ENCODE measurements at places on chromosomes 16 and 17.

DNA sequence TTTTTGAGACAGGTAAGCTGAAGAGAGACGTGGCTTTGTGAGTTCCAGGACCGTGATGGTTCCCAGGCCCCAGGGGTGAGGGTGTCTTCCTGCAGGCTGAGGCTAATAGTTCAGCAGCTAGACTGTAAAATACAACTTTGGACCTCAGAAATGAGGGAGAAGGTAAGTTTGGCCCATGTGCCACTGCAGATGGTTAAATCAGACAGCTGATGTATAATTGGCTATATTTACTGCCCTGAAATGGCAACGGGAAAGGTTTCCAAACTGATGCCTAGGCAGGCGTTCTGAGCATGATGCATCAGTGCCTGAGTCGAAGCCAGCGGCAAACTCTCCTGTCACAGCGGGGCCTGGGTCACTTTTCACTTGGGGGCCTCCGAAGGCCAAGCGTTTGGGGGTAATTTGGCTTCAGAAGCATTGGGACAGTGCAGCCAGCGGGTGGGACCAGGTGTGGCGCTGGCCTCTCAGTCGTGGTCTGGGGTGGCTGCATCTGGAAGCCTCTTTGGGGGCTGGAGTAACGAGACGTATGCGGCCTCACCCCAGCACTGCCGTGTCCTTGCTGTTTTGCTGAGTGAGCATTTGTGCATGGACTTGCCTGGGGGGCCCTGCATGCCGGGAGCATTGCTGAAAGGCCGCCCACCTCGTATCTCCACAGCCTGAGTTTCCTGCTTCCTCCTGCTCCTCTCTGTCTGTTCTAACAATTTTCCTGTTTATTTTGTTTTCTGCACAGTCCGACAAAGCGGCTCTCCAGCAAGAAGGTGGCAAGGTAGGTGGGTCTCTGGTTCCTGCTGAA is 31.2 kb upstream of the CAPN15 start:
- DNase-seq = no peak

DNA sequence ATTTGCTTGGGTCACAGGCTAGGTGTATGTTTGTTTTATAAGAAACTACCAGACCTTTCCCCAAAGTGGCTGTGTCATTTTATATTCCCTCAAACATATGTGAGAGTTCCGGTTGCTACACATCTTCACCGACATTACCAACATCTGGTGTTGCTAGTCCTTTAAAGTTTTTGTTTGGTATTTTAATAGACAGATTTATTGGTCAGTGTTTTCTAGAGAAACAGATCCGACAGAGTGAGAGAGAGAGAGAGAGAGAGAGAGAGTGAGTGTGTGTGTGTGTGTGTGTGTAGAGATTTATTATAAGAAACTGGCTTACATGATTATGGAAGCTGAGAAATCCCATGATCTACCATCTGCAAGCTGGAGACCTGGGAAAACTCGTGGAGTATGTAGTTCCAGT is 31.0 kb downstream of the LDHD start:
- DNase-seq = no peak

GRCh38 chr16:19948186-19949104 is 63.8 kb upstream of the GPRC5B start:
- no peak for DNase-seq

DNA sequence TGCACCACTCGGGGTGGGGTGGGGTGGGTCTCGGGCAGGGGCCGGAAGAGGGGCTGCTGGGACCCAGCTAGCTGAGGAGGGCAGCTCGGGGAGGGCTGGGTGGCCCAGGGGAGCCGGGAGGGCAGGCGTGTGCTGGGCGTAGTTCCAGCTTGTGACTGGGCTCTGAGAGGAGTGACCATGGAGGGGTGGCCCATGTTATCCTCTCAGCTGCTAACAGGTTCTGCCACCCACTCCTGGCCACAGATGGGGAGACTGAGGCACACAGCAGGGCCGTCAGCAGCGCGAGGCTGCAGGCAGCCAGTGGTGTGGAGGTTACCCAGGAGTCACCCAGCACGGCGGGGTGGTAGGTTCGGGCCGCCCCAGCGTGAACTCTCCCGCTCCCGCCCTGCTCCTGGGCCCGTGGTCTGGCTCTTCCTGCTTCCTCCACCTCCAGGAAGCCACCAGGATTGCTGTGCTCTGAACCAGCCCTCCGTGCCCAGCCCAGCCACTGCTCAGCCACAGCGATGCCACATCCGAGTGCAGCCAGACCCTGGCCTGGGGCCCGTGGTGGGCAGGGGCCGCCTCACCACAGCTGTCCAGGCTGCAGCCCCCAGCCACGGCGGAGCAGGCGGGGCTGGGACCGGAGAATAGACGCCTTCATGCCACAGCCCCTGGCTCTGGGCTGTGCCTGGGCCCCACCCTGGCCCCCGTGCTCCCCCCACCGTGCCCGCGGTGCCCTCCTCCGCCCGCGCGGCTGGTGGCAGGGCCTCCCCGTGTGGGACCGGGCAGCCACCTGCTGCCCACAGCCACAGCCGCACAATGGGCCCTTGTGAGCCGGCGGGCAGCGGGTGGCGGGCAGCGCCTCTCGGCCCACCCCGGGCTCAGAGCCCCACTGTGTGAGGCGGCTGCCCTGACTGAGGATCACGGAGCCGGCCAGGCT is 26.3 kb upstream of the SSTR5 start:
- DNase-seq = peak; percentile 21

DNA sequence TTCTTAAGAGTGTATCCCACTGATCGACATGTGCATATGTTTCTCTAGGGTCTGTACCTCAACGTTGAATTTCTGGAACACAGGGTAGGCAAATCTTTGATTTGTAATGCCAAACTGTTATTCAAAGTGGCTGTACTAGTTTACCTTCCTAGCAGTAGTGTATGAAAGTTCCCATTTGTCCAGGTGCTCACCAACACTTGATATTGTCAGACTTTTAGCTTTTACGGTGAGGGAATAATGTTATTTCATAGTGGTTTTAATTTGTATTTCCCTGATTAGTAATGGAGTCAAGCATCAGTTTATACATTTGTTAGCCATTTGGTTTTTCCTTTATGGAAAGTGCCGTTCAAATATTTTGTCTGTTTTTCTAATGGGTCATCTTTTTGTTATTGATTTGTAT is 20.3 kb downstream of the GSDMB start:
- no peak for DNase-seq

DNA sequence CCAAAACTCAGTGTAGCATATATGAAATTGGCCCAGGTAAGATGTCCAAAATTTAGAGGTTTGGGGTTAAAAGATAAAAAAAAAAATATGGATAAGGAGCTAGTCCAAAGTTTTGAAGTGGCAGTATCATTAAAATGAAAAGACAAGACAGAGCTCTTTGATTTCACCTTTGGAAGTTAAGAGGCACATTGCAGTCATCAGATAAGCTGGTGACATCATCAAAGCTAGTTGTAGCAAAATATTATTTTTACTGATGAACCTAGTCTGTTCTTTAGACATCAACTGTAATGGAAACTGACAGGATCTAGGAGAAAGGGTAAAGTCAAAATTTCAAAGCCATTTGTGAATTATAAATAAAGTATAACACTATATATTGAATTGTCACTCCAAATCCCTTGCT is 603.7 kb upstream of the CDH8 start:
- no peak for DNase-seq

DNA sequence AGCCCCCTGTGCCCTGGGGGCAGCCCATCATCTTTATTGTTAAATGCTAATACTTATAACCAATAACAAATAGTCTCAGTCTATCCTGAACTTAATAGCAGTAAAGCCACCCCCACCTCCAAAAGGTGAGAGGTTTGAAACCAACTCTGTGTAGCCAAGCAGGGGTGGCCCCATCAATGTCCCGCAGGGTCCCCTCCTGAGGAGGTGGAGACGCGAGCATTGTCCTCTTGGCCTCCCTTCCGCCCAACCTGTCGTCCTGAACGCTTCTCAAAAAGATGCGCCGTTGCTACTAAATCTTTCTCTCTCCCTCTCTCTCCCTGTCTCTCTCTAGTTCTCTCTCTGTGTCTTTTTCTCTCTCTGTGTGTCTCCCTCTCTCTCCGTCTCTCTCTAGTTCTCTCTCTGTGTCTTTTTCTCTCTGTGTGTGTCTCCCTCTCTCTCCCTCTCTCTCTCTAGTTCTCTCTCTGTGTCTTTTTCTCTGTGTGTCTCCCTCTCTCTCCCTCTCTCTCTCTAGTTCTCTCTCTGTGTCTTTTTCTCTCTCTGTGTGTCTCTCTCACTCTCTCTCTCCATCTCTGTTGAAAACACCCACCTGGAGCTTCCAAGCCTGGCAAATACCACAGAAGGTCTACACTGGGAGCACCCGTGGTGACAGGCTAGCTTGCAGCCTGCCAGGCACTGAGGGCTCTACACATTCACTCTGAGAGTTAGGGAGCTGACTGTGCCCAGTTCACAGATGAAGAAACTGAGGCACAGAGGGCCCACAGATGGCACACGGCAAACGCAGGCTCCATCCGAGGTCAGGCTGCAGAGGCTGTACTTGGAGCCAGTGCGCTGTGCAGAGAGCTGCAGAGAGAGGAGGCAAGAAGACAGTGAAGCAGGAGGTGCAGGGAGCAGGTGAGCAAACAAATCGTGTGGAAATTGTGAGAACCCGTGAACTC is 185.9 kb downstream of the C16orf95 start:
- no peak for DNase-seq

- DNase-seq = no peak
Observed at GRCh38 chr16:88941913-88942909, 34.8 kb downstream of the CBFA2T3 start.

- DNase-seq = no peak
Observed at GRCh38 chr16:86968866-86969265, 348.3 kb downstream of the C16orf95 start.

DNA sequence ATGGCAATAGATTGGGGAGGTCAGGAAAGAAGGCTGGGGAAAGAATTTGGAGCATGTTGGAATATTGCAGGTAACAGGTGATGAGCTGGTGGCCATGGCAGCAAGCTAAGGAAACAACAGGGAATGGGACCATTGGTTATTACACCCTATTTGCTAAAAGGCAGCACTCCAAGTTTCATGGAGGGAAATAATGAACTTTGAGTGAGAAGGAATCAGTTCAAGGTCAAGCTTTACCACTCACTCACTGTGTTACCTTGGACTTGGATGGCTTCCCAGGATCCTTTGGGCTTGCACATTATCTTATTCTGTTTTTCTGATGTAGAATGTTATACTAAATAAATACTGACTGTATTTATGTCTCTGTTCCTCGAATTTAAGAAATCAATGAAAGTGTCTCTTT is 792.8 kb upstream of the CDH8 start:
- no peak for DNase-seq

DNA sequence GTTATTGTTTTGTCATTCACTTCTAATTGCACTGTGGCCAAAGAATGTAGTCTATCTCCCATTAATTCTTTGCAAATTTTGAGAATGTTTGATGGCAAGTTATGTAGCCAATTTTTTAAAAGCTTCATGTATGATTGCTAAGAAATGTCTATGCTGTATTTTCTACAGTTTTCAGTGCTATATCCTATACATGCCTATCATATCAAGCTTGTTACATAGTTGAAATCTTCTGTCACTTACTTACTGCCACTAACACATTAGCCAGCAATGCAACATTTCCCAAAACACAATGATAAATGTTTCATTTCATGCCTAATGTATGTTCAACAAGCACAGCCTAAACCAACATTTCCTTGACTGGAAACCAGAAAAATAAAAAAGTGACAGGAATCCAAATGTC is 292.4 kb upstream of the AXIN2 start:
- DNase-seq = no peak

GRCh38 chr16:64253096-64253495 is 868.8 kb downstream of the CDH11 start:
- DNase-seq = no peak

- DNase-seq = no peak
Observed at GRCh38 chr17:3963237-3964201, 718 bp downstream of the ATP2A3 start.

DNA sequence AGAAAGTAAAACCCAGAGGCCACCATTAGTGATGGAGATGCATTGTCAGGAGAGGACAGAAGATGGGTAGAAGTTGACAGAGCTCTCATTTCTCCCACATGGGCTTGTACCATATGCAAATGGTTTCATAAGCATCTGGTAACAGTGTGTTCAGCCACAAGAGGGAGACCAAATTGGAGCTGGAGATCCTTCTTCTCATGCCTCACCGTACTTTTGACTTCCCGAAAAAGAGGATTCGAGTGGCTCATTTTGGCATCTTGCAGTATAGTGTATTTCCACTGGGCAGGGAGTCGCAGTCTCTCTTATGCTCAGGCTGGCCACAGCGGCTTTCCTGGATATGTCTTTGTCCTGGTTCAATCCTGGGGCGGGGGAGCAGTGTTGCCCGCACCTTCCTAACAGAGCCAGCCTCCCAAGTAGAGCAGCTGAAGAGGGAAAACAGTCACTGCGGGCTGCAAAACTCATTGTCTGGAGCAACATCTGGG is 23.8 kb downstream of the TBC1D3B start:
- DNase-seq = peak; percentile 23

DNA sequence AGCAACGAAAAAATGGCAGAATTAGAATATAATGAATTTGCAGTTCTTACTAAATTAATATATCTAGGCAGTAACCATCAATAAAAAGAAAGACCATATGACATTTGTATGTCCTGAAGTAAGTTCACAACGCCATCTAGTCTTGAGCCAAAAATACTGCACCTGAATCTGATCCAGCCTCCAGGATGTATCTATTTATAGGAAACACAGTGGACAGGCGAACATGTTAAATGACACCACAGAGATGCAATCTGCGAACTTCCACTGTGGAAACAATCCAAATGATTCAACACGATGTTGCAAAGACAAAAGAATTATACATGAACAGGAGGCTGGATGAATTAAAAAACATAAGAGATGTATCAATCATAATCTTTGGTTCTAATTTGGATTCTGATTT is 197.6 kb downstream of the CDH13 start:
- peak; percentile 15 for DNase-seq

- DNase-seq = peak; percentile 75
Observed at GRCh38 chr17:50196826-50197225, 4.6 kb downstream of the COL1A1 start.

DNA sequence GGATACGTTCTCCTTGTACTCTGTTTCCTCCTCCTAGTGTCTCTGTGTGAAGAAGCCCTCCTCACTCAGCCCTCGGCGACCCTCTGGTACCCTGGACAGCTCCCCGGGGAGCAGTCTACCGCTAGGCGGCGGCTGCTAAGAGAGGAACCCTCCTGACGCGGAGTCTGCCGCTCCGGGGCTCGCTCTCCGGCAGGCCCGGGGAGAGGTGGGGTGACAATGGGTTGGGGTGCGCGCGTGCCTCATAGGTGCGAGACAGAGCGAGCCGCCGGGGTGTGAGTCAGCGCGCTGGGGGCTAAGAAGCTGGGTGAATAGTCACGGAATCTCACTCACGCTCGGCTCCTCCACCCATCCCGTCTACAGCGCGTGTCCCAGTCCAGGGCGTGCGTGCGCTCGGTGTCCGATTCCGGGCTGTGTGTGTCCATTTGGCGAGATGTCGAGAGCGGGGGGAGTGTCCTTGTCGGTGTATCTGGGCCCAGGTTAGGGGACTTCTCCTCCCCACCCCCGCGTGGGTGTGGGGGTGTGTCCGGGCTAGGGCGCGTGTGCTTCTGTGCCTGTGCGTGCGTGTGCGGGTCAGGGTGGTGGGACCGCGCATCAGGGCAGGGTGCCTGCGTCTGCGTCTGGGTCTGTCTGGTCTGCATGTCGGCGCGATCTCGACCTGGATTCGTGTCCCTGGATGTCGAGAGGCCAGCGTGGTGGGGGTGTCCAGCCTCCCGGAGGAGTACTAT is 577 bp upstream of the HS3ST2 start:
- peak; percentile 29 for DNase-seq

- no peak for DNase-seq
Observed at GRCh38 chr17:34076743-34077631, 178.1 kb upstream of the CCL2 start.

- no peak for DNase-seq
Observed at GRCh38 chr16:67016681-67017420, 12.1 kb upstream of the CBFB start.

- no peak for DNase-seq
Observed at GRCh38 chr17:38800237-38800760, 943 bp upstream of the PIP4K2B start.
